Esophagus squamous epithelium (tissue), 5 donors: ENCODE measurements at places on chromosomes 1 and 21.

GRCh38 chr1:23242414-23242813 is 25.1 kb upstream of the HTR1D start:
- no peak for DNase-seq

DNA sequence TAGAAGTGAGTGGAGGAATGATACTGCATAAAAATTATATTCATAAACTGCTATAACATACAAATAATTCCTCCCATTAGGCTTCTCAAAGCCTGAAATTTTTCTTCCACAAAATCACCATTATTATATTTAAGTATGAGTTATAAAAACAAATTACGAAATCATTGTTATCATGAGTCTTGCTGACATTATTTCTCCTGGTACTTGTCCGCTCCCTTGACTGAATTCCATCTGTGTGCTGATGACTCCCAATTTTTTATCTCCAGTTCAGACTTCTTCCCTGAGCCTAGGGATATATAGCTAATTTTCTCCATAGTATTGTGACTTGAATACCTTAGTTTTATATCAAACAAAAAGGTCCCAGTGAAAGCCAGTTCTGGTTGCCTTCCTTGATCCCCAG is 268.2 kb downstream of the HMCN1 start:
- DNase-seq, result no peak

- no peak for DNase-seq
These were observed 17.6 kb downstream of the GALNT2 start for GRCh38 chr1:230084408-230085177.

DNA sequence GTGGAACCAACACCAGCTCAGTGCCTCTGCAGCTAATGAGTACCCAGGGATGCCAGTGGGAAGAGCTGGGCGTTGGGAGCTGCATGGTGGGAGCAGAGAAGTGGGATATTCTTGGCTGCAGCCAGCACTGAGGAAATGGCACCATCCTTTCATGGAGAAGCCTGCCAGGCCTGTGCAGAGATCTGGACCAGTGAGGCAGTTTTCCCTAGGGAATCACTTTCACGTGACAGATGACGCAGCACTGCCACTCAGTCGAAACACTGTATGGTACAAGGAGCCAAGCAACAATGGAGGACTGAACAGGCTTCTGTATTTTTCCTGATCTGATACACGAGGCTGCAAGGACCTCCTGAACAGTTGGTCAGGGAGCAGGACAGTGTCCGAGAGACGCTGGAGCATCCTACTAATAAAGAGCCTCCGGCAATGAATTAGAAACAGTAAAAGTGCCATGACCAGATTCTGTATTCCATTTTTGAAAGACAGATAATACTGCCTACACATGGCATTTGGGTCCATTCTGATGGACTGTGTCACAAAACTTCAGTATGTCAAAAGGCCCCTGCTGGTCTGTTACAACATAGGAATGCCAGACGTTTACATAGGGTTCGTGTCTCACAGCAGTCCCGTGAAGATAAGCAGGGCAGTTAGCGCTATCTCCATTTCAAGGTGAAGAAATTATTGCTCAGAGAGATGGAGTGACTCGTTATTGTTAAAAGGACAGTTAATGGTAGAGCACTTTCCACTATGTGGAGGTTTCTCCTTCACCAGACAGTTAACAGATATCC is 44.0 kb upstream of the LMO4 start:
- DNase-seq, result no peak

- DNase-seq, result no peak
These were observed 3.5 kb downstream of the C1orf159 start for GRCh38 chr1:1112237-1112985.

DNA sequence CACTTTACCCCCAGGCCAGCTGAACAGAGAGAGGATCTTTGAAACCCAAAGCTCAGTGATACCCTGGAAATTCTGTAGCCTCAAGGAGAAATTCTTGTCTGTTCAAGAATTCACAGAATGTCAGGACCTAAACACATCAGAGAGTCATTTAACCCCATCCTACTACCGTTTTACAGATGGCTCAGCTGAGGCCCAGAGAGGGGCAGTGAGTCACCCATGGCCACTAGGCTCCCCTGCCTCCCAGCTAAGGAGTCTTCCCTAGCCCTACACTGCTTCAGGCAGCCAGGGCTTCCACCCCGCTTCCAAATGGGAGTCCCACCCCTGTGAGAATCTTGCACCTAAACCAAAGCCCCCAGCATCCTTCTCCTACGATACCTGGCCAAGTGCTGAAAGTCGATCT is 28.3 kb downstream of the VWA5B1 start:
- DNase-seq, result no peak

GRCh38 chr1:27542463-27543273 is 52.7 kb upstream of the WASF2 start:
- DNase-seq, result no peak

DNA sequence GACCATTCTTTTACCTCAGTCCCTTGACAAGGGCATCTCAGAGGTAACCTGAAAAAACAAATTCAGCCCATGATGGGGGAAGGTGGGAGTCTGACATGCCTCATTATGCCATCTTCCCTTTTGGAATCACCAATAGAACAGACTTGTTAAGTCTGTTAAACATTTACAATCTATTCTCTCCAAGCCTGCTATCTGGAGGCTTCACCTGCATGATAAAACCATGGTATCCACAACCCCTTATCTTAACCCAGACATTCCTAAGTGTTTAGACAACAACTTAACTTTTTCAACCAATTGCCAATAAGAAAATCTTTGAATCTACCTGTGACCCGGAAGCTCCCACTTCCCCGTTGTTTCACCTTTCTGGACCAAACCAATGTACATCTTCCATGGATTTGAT is 233.0 kb upstream of the CACYBP start:
- DNase-seq, result no peak

GRCh38 chr1:234452406-234452965 is 26.5 kb downstream of the TARBP1 start:
- DNase-seq, result no peak

- DNase-seq, result no peak
These were observed 47.7 kb downstream of the ETS2 start for GRCh38 chr21:38853421-38853919.

- no peak for DNase-seq
These were observed 30.0 kb downstream of the IARS2 start for GRCh38 chr1:220123889-220124288.

DNA sequence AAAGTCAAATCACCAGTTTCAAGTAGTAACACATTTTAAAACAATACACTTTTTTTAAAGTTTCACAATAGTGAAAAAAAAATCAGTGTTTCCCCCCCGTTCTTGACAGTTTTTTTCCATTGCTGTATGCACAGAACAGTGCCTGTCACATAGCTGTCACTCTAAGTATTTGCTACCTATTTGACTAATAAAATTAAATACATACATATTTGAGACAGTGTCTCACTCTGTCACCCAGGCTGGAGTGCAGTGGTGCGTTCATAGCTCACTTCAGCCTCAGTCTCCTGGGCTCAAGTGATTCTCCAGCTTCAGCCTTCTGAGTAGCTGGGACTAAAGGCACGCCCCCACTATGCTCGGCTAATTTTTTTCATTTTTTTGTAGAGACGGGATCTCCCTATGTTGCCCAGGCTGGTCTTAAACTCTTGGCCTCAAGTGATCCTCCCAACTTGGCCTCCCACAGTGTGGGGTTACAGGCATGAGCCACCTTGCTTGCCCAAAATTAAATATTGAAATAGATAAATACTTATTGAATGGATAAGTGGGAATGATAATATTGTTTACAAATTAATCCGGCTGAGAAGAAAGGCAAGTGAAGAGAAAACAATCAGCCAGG is 12.6 kb upstream of the RHBG start:
- no peak for DNase-seq
